Activated T-helper 1 cell treated with anti-CD3 and anti-CD28 coated beads, Interleukin-12 subunit alpha, Interleukin-12 subunit beta, Interleukin-2, Interleukin-4 antibody, amounts not matched to agents 30 ng/mL and 10 ng/mL and 1 ng/mL, durations not matched to agents 14 hours and 24 hours and 36 hours (primary cell): ENCODE measurements at places on chromosomes 7 and 10. TPM values are rescaled to one million over a fixed set of nuclear protein-coding genes. Genes with fewer than 3 reads are reported as not detected.

DNA sequence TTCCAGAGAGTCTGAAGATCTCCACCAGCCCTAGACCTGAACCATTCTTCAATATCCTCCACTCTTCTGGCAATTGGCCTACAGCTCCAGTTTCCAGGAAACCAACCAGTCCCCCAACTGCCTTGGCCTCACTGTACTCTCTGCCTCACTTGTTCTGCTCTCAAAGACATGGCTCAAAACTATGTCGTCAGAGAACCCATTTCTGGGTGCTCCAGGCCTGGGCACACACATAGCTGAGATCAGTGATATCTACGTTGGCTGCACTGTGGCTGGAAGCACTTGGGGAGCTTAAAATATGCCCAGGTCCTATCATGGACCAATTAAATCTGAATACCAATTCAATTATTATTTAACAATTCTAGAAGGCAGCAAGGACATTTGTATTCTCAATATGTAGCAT, 93.1 kb downstream of the COBL start:
- DNase-seq: no peak

DNA sequence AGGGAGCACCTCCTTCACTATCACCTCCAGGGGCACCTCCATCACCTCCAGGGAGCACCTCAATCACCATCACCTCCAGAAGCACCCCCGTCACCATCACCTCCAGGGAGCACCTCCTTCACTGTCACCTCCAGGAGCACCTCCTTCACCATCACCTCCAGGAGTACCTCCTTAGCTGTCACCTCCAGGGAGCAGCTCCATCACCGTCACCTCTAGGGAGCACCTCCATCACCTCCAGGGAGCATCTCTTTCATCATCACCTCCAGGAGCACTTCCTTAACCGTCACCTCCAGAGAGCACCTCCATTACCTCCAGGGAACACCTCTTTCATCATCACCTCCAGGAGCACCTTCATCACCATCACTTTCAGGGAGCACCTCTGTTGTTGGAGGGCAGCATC, 103.0 kb downstream of the DNAJB6 start:
- no peak for DNase-seq

DNA sequence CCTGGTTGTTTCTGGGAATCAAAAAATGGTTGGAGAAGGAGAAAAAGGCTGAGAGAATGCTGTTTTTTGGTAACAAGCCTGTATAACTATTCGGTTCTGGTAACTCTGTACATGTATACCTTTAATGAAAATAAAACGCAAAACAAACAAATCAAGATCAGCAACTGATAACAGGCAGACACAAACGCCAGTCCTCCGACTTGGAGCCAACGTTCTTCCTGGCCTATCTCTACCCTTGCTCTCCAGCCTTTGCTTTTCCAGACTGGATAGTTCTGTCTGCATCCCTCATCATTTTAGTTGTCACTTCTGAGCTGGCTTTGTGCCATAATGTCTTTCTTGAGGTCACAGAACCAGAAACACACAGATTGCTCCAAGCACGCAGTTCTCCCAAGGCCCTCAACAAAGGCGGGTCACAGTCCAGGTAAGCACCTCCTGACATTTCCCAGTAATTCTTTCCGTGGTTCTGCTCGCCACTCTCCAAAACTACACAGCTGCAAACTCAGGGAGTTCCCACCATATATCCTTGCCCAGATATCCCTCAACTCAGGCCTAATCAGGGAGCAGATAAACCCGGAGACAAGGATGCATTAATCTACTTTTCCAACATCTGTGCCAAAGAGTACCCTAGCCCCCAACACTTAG, 20.2 kb downstream of the HIP1 start:
- DNase-seq: no peak

DNA sequence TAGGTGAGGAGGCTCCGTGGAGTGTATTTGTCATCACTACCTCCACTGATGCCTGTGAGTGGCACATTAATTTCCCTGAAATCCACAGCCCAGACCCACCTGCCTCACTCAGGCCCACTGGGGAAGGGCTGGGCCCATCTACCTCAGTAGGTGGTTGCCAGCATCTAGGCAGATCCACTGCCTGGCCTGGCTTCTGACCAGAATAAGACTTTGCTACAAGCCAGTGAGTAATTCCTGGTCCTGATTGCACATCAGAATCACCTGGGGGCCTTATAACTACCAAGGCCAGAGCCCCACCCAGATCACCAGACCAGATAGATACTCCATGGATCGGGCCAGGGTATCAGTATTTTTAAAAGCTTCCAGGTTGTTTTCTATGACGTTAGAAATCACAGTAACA, 37.5 kb upstream of the PLEKHA1 start:
- no peak for DNase-seq

- DNase-seq: no peak
These were observed 1.7 kb upstream of the HOXA13 start for GRCh38 chr7:27201580-27202017.

DNA sequence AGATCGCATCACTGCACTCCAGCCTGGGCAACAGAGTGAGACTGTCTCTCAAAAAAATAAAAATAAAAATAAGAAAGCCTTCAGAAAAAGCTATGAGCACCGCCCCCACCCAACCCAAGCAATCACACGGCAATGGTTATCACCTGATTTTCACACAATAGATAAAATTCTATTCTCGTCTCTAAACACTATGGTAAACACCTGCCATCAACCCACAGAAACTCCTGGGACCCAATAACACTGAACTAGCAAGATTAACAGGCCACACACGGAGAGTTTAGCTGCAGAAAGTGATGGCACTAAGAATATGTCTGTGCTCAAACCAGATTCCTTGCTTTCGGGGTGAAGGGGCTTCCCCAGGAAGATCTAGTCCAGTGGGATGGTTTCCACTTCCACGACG, 173.8 kb downstream of the DIP2C start:
- DNase-seq: no peak

TAS2R41 gene
- not detected in 2 replicates for total RNA-seq

DNA sequence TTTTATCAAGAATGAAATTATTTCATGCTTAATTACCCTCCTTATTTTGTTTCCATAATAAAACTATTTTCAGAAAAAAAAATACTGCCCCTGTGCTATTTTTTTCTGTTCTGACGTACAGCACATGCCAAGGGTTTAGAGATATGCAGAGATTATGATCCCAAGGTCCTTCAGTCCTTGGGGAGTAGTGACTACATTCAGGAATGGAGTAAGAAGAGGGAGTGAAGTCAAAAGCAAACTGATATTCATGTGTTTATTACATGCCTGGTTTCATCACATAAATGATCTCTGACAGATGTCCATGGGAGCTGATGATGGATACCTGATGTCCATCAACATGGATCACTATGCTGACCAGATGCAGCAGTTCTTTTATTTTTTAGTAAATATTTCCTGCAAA, 17.2 kb downstream of the AKAP9 start:
- DNase-seq: no peak

DNA sequence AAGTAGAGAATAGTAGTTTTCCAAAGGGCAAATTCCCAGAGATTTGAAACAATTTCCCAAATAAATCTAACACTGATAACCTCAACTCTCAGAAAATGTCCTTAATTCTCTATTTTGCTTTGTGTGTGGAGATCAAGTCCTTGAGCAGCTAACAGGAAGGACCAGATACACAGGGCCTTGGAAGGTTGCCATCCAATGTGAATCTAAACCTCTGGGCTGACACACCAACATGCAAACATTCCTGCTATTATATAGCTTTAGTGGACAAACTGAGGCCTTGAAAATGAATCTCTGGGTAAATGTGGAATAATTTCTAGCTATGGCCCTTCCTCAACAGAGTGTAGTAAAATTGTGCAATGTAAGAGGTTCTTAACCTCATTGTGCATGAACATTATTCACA, 44.1 kb upstream of the PARD3 start:
- DNase-seq: no peak

DNA sequence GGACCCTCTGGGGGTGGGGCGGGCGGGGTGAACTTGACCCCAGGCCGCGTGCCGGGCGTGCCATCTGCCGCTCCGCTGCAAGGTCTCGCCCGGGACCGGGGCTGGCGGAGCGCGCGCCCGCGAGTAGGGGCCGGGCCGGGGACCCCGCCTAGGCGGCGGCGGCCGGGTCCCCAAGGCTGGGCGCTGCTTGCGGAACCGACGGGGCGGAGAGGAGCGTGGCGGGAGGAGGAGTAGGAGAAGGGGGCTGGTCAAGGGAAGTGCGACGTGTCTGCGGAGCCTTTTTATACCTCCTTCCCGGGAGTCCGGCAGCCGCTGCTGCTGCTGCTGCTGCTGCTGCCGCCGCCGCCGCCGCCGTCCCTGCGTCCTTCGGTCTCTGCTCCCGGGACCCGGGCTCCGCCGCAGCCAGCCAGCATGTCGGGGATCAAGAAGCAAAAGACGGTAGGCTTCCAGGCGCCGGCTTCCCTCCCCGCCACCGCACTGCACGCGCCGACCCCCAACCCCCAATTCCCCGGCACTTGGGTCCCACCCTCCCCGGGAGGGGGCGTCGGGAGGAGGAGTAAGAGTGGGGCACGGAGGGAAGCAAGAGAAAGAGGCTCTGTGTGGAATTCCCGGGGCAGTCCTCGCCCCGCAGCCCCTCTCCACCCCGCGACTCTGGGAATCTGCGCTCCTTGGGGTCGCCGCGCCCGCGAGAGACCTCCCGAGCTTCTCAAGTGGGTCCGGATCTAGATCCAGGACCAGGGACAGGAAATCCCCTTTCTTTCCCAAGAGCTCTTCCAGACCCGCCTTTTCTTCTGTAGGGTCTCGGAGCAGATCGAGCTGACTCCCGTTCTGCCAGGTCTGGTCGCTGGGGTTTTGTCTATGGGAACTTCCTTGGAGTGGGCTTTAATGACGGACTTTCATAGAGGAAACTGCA, at the start of gene PAPSS2:
Gene PAPSS2, plus strand, starts transcription at position 308 of the 913 bp plus-strand sequence. Its CDS starts 104 bp downstream, at position 412.
- DNase-seq: no peak

DNA sequence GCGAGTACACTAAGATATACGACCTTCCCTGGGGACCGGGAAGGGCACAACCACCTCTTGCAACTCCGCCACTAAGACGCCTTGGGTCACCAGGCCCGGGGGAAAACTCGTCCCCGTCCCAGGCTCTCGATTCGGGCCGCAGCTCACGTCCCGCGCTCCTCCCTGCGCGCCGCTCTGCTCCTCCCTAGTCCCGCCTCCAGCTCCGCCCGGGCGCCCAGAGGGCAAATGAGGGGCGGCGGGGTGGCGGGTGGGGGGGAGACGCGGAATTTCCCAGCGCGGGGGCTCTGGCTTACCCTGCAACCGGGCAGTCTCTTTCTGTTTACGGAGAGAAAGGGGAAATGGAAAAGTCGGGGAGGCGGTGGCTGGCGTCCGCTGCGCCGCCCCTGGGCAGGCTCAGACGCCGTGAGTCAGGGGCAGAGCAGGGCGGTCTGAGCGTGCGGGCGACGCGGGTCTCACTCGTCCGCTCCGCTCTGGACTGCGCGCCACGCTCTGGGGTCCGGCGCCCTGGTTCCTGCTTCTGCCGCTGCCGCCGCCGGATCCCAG, at the start of gene MAP3K8:
Gene MAP3K8, plus strand, starts transcription at position 455 of the 543 bp plus-strand sequence. CDS start 4,755 bp downstream, outside the sequence.
- peak; percentile 87 for DNase-seq

PNLIPRP1 gene
- total RNA-seq: not detected in 2 replicates

GRCh38 chr7:155269766-155270585, 27.7 kb upstream of the INSIG1 start:
- DNase-seq: no peak

ZNF107 gene
- 12.6 and 13.5 TPM in 2 replicates for total RNA-seq

DNA sequence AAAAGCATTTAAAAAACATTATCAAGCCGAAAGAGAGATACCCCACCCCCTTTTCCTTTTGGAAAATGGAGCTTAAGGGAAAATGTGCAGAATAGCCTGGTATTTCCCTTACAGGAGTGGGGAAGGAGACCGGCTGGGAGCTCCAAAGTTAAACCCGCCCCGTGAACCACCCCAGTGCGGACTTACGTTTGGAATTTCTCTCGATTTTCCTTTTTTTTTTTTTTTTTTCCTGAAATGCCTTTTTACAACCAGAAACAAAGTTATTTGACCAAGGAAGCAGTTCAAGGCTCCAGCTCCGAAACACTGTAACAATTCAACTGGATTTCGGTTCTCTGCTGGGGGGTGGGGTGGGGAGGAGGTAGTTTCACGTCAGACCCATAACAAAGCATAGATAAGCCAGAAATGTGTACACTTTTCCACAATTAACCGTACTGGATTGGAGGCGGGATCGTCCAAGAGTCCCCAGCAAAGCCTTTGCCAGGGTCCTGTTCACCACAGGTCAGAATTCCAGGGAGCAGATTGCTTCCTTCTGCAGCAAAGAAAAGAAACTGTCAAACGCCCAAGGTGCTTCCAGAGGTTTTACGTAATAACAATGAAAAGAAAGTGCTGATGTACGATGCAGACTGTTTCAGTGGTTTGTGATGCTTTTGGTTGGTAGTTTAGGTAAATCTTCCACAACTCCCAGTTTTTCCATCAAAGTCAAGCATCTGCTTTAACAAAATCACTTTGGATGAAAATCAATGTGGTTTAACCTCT, 6.7 kb downstream of the SKIDA1 start:
- no peak for DNase-seq

DNA sequence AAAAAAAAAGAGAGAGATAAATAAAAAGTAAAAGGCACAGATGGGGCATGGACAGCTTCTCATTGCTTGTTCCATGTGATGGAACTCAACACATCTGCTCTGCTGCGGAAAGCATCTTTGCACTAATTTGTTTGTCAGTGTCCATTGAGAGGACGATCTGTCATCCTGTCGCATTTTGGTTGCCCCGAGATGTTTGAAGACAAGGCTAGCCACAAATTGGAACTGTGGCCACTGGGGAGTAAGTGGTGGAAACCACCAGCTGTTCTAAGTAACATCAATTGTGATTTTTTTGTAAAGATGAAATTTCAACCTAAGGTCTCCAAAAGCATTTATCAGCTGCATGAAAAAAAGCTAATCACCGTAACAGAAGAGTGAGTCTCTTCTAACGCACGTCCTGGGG, 312.7 kb downstream of the ADARB2 start:
- DNase-seq: no peak

NPTX2 gene
- 0.08 and 0.10 TPM in 2 replicates for total RNA-seq

GRCh38 chr10:5148678-5149032, 36.3 kb downstream of the AKR1C8 start:
- no peak for DNase-seq

GRCh38 chr7:81231301-81231838, 312.5 kb upstream of the SEMA3C start:
- no peak for DNase-seq

GRCh38 chr7:120862987-120863590, 5.1 kb upstream of the TSPAN12 start:
- no peak for DNase-seq

DNA sequence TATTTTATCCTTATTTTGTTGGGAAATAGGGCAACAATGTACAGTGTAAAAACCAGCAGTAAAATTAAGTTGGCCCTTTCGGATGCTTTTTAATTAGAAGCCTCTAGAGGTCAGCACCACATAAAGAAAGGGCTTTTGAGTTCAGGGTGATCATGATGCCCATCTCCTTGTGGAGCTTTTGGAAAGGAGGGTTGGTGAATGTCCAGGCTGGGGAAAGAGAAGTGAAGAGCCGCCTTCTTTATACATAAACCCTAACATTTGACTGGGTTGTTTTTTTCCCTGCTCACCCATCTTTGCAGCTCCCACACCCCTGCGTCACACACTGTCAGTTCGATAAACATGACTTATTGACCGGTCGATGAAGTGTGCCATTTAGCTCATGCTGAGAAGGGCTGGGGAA, 29.8 kb downstream of the MTURN start:
- DNase-seq: no peak

- no peak for DNase-seq
These were observed 55.1 kb downstream of the SDK1 start for GRCh38 chr7:3356173-3356572.

GRCh38 chr10:127267442-127267841, 71.1 kb upstream of the INSYN2A start:
- DNase-seq: no peak

- no peak for DNase-seq
These were observed 44.7 kb downstream of the DNAJC12 start for GRCh38 chr10:67793313-67793712.

- no peak for DNase-seq
These were observed 183.1 kb upstream of the YAE1 start for GRCh38 chr7:39383136-39383535.
